ENCODE measurements at places on chromosomes 5 and 9.

- DNase-seq = no peak
These were observed 90.8 kb upstream of the EGFLAM start for GRCh38 chr5:38167562-38167996.

DNA sequence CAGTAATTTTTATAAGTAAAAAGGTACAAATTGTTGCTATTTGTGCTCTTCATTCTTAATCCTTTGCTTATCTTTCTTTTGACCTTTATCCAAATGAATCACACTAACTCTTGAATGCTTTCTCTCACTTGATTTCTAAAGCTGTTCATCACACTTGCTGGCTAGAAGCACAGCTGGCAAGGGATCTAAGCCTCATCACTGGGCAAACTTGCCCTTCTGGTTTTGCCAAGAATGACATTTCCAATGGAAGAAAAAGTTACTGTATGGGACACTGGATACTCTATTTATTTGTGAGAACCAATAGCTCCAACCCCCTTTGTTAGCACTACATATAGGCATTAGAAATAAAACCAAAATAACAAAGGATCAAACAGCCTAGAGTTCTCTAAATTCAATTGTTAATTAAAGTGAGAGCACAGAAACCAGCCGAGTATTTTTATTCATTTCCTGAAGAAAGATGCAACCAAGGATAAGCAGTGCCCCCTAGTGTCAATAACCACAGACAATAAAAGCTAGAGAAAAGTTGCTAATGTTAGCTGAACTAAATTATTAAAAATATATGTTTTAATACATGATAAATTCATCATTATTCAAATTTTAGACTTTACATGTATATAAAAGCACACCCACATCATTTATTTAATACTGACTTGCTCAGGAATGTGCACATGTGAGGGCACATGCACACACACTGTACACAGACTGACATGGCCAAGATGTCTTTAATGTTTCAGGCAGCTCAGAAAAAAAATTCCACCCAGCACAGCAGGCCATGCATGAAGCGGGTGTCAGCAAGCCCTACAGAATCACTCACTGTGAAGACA, 59.8 kb upstream of the POU5F2 start:
- DNase-seq = no peak

DNA sequence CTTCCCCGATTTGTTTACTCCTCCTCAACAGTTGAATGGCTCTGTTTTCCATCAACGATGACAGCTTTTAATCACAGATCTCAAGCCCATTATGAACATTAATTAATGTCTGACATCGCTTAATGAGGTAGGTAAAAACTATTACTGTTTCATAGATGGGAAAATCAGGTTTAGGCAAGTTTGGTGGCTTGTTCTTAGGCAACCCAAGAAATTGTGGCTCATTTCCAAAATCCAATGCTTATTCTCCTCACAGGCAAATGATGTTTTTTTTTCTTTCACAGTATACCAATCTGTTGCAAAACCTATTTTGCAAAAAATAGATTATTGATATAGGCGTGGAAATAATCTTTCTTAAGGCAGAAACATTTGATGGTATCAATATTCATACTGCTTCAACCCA, 70.8 kb upstream of the CHD1 start:
- DNase-seq = no peak

DNA sequence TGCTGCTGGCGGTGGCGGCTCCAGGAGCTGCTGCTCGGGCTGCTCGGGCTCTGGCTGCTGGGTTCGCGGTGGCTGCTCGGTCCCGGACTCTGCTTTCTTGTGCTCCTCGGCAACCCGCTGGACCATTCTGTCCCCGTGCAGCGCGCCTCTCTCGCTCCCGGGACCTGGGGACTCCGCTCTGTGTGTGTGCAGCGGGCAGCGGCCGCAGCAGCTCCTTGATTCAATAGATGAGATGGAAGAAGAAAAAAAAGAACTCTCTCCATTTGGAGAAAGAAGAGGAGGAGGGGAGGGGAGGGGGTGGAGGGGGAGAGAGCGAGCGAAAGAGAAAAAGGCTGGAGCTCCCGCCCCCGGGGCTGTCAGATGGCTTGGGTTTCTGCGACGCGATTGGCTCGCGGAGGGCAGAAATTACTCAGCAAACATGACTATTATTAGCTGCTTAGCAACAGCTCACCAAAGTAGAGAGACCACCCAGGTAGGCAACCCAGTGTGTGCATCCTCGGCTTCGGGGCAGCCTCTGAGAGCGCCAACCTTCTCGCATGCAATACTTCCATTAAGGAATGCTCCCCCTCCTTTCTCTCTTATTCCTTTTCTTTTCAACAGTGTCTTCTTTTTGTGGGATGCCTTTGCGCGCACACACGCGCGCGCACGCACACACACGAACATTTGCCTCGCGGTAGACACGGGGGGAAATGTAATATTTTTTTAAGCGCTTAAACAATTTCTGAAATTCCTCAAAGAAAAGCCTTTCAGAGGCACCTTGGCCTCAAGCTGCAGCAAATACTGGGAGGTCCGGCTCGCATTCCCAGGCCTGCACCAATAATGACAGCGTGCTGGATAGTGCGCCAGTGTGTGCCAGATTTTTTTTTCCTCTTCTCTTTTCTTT, 7.6 kb downstream of the PTCH1 start:
- peak; percentile 76 for DNase-seq

DNA sequence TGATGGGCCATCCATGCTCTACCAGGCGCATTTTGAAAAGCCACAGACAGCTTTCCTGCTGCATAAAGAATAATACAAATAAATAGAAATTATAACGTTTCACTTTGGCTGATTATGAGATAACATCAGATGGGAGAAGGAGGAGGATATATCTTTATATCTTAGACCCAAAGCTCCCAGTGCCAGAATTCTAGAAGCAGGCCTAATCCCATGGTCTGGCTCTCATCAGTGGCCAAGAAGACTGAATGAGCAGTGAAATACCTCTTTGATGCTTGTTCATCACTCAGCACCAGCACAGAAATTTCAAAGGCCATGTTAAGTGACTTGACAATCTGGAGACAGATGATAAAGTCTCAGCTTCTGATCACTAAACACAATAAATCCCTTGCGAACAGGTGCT, 107.6 kb downstream of the PPP2R2B start:
- no peak for DNase-seq

DNA sequence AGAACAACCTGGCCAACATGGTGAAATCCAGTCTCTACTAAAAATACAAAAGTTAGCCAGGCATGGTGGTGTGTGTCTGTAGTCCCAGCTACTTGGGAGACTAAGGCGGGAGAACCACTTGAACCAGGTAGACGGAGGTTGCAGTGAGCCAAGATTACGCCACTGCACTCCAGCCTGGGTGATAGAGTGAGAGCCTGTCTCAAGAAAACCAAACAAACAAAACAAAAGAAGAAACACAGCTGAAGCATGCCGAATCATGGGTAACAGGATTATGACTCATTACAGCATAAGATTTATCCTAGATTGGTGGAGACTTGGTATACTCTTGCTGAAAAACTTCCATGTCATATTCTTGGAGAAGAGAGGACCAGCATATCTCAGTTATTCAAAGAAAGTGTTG, 236.7 kb upstream of the CCNH start:
- DNase-seq = no peak

DNA sequence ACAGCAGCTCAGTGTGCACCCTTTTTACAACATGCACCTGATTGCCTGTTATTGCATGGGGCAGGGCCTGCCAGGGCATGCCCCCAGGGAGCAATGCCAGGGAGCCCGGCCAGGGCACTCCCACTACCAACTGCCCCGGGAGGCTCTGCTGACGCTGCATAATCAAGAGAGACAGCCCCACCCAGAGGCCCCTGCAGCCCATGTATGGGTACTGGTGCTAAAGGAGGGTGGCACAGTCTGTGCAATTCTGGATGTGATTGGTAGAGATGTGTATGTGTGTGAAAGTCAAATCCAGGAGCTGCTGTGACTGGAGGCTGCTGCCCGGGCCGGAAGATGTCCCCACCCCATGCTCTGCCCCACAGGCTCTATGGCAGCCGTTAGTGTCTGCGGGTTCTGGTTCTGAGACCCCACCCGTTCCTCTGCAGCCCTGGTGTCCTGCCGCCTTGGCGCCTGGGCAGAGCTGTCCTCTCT, 3.9 kb upstream of the NEURL1B start:
- no peak for DNase-seq

- peak; percentile 84 for DNase-seq
These were observed at the start of gene AHRR for GRCh38 chr5:321230-321725. TSS of gene AHRR (plus strand) at chr5:321714. CDS start at chr5:343903, 22,189 bp downstream.

DNA sequence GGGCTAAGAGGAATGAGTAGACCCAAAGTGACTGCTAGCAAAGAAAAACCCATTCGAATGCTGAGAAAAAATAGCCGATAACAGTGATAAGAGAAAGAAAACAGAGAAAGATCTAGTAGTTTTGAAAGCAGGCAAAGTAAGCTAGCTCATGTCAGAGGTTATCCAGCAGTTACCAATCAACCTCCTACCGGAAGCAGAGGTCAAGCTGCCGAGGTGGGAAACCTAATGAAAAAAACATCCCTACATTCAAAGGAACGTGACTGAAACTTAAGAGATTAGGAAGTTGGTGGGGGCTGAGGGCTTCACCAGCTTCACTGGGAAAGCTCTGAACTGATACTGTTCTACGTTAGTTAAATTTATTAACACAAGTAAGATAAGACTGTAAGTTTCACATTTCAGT, 32.6 kb downstream of the SSBP2 start:
- no peak for DNase-seq

DNA sequence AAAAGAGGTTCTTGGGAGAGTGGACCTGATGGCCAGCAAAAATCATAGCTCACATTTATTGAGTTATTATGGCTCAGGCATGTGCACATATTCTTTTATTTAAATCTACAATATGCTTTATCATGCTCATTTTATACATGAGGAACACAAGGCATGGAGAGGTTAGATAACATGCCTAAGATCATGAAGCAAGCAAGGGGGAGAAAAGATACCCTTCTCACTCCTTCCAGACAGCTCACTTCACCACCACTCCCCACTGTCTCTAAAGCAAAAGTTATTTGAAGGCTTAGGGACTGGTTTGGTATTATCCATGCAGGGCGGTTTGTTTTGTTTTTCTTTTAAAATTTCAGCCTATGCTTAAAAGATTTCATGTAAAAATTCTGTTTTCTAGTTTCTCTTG, 59.0 kb upstream of the PDE8B start:
- no peak for DNase-seq

- DNase-seq = no peak
These were observed 9.0 kb downstream of the SLC36A1 start for GRCh38 chr5:151456321-151456940.

- peak; percentile 24 for DNase-seq
These were observed 74.4 kb upstream of the ATP10B start for GRCh38 chr5:160926428-160926827.

DNA sequence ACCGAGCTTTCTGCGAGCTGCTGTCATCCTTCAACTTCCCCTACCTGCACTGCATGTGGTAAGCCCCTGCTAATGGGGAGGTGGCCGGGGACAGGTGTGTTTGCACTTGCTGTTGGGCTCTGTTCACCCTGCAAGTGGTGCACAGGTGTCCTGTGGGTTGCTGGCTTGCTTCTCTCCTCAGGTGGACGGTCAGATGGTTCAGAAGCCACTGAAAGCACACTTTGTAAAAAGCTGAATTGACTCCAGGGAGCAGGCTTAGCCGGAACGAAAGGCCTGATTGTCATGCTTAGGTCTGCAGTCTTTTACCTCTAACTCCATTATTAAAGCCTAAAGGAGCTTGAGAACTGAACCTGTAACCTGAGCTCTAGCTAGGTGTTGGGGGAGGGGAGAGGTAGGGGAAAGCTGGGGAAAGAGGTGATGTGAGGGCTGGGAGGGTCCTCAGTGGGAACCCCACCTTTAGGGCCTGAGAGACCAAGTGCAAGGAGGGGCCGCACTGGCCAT, 37.6 kb downstream of the ACER2 start:
- DNase-seq = no peak

GRCh38 chr5:116446356-116447005, 128.1 kb downstream of the SEMA6A start:
- no peak for DNase-seq

GRCh38 chr5:136819526-136820302, 454.4 kb upstream of the TRPC7 start:
- no peak for DNase-seq

DNA sequence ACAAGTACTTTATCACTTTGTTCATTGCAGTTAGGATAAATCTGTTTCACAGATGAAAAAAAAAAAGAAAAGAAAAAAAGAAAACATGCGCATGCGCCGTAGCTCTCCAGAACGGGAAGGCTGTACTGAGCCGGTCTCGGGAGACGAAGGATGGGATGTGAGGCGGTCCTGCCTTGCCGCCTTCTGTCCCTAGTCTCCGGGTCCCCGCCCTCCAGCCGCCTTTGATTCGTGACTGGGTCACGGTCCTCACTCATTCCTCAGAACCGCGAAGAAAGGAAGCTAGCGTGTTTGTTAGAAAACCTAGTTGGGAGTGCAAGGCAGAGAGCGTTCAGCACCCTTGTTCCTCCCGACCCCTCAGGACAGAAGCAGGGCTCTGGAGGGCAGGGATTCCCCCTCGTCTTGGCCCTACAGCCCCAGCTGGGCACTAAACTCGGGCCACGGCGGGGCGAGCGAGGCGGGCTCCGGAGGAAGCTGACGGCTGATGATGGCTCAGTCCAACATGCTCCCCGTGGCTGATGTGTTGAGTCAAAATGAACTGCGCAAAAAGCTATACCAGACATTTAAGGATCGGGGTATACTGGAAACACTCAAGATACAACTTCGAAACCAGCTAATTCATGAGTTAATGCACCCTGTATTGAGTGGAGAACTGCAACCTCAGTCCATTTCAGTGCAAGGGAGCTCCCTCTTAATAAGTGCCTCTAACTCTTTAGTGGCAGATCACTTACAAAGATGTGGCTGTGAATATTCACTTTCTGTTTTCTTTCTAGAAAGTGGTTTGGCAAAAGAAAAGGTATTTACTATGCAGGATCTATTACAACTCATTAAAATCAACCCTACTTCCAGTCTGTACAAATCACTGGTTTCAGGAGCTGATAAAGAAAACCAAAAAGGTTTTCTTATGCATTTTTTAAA, 40.0 kb downstream of the CPLANE1 start:
- DNase-seq = peak; percentile 7

- DNase-seq = peak; percentile 53
These were observed 24.5 kb downstream of the PRRC2B start for GRCh38 chr9:131418143-131419025.

DNA sequence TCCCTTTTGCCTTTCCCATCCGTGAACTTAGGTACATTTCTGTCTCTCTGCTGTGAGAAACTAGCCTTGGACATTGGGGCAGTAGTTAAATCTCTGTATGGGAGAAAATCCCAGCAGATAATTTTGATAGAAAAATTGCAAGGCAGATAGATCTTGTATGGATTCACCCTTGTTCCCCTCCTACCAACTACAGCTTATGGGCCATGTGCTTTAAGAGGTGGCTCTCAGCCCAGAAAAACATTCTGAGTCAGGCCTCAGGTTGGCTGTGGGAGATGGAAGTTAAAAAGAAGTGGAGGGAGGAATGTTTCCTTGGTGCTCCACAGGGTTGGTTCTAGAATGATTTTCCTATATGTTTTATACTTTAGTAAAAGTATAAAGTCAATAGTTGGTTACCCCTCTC, 1.4 kb upstream of the KDM3B start:
- no peak for DNase-seq
